Stimulated activated CD8-positive, alpha-beta memory T cell treated with anti-CD3 and anti-CD28 coated beads, Interleukin-15, amount 100 ng/mL, for 1 hour (primary cell): ENCODE measurements at places on chromosomes 2 and 18.

- no peak for DNase-seq
Observed at GRCh38 chr2:118098307-118099030, 10.2 kb downstream of the INSIG2 start.

DNA sequence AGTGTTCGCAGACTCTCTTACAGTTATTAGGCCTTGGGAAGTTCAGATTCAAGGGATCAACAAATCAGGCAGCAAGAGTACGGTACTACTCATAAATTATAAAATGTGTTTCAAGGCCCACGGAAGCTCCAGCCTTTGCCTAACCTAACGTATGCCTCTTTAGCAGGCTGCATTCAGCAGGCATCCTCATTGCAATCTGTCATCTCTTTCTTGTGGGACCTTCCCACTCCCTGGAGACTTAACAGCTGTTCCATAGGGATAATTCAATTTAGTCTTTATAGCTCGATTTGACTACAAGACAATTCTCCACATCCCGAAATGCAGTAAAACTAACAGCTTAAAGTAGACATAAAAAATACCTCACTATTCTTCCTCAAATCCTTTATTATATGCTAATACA lies 453.7 kb downstream of the CNTNAP5 start:
- DNase-seq, result no peak

DNA sequence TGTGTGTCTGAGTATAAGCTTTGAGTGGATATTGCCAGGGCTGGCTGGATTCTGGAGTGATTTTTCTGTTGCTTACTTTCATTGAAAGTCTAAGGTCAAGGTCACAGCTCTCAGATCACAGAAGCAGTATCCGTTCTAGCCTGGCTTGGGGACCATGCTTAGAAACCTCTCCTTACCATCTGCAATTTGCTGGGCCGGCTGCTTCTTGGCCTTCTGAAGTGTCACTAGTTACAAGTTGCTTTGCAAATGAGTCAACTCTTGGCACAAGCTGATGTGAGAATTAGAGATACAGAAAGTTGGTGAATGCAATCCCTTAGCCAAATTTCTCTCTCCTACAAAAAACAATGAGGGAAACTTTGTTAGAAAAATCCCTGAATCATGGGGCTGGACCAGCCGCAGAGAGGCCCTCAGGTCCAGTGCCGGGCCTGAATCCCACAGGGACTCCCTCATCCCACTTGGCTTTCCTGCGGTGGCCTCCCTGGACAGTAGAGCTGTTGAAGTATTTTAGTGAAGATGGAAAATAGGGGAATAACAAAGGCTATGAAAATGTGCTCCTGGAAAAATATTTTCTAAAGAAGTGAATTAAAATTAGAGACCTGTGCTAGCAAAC lies 92.7 kb upstream of the CNGA3 start:
- DNase-seq, result no peak

DNA sequence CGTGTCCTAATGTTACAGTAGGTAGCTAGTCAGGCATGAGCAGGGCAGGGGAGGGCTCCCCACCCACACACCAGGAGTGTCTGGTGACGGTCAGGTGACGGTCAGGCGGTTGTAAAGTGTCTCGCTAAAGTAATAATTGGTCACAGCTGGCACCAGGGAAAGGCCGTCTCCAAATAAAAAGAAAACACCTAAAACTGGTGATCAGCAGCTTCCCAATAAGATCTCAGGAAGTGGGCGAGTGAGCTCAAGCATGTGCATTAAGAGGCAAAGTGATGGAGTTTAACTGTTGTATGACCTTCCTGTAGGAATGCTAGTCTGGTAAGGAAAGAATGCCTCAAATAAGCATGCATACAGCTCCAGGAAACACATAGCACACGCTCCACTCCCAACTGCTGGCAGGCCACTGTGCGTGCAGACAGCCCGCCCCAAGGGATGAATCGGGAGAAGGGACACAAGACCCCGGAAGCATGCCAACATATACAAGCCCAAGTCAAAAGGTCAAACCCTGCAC lies 177.1 kb downstream of the RNF144A start:
- DNase-seq, result no peak

DNA sequence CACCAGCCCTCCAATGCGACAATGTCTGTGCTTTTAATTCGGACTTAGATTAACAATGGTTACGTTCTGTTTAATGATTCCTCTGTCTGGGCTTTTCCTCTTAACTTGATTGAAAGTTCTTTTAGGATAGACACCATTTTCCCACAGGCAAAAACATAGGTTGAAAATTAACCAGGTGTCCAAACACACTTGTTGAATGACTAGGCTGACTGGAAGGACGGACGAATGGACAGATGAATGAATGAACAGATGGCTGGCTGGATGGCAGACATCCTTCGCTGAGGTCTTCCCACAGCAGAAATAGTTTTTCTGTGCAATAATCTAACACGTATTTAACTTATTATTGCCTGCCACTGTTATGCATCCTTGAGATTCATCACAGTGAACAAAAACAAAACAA lies 298.8 kb downstream of the SRBD1 start:
- DNase-seq, result no peak

DNA sequence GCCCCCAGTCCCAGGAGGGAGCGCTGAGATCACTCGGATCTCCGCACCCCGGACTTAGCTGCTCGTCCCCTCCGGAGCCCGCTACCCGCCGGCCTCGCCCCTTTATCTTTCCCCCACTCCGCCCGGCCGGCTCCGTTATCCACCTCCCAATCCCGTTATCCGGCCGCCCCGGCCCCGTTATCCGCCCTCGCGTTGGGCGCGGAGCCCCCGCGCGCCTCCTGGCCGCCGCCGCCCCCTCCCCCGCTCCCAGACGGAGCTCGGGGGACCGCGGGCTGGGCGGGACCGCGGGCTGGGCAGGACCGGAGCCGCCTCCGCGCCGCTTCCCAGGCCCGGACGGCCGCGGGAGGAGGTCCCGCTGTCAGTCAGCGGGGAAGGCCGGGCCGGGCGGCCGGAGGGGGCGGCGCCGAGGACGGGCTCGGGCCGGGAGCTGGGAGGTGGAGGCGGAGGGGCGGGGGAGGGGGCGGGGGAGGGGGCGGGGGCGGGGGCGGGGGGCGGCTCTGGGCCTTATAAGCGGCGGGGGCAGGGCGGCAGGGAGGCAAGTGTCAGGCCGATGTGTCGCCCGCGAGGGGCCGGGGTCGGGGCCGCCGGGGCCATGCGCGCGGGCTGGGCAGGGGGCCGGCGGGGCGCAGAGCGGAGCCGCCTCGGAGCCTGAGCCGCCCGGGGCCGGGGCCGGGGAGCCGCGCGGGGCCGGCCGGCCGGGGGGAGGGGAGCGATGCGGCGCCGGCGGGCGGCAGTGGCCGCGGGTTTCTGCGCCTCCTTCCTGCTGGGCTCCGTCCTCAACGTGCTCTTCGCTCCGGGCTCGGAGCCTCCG lies at the start of gene PKDCC:
Gene PKDCC, plus strand, starts transcription at position 534 of the 811 bp plus-strand sequence. Its CDS starts 179 bp downstream, at position 713.
- DNase-seq, result no peak

DNA sequence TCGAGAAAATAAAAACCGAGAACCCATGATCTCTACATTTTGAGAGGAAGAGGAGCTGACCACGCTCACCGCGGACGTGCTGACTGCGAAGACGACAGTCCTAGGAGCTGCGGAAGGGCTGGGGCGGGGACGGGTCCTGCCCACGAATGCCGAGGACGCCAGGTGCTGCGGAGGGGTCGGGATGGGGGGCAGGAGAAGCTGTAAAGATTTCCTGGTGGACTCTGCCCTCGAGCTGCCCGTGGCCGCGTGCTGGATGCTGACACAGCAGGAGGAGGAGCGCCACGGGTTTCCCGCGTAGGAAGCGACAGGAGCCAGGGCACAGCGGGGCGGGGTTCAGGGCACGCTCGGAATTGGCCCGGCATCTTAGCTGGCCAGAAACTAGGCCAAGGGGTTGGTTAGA lies 22.2 kb downstream of the ZSCAN30 start:
- no peak for DNase-seq

DNA sequence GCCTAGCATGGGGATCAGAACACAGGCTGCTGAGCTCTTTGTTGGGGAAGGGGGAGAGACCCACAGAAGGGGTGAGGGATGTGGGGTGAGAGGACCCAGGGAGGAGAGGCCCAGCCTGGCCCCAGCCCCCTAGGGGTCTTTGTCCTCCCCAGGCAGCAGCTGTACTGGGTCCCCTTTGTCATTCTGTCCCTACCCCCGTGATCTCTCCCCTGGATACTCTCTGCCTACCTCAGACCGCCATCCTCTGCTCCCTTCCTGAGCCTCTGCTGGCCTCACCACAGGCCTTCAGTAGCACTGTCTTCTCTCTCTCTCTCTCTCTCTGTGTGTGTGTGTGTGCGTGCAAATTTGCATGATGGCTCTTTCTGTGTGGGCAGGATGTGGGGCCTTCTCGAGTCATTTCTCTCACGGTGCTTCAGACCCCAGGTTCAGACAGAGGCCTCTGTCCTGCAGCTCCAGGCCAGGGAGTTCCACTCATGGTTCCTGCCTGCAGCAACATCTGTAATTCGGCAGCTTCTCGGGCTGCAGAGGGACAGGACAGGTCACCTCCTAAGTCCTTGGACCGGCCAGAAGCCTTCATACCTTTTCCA lies 1.4 kb downstream of the PSD4 start:
- DNase-seq, result no peak

DNA sequence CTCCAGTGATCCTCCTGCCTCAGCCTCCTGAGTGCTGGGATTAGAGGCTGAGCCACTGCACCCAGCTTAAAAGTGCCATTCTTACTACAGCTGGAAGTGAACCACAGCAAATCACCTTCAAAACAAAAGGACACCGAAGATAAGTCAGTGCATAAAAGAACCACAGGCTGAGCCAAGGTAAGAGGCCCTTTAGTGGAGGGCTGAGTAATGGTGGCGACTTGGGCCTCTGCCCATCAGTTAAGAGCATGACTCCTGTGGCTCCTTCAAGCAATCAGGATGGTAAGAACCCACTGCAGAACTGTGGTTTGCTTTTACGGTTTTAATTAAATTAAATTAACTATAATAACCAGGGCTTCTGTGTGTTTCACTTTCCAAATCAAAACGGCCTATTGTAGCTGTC lies 75.1 kb downstream of the CTAGE1 start:
- no peak for DNase-seq

DNA sequence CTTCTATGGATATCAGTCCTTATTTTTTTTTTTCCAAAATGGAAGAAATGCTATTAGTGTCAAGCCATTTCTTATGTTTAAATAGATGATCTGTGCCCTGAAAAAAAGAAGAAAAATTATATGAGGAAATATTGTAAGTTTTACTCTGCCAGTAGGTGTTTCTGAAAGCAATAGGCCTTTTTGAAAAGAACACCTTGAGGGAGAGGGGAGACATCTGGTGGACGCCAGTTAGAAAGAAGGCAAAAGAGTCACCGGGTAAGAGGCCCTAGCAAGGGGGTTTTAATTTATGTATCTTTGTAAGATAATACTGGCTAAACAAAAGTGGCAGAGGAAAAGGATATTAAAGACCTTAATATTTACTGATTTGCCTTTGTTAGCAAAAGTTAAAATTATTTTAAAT lies 56.1 kb downstream of the DYNAP start:
- DNase-seq, result no peak

GRCh38 chr2:199309411-199309810 lies 148.3 kb downstream of the SATB2 start:
- DNase-seq, result no peak

- DNase-seq, result no peak
Observed at GRCh38 chr2:129011466-129012061, 692.9 kb upstream of the HS6ST1 start.

GRCh38 chr18:47758000-47758399 lies 172.5 kb downstream of the SMAD2 start:
- no peak for DNase-seq

DNA sequence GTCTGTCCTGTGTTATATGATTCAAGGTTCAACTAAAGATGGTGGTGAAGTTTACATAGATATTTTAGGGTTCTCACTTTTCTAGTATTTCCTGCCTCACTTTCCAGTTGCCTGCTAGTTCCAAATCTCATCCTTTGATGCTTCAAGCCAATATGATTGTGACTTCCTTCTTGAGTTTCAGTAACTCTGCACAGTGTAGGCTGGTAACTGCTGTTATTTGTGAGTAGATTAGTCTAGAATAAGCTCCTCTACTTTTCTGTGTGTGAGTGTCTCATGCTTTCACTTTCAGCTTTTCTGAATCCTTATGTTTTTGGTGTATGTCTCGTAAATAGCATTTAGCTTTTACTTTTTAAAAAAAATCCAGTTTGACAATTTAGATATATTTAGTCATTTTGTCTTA lies 42.6 kb downstream of the GALNT1 start:
- DNase-seq, result no peak

DNA sequence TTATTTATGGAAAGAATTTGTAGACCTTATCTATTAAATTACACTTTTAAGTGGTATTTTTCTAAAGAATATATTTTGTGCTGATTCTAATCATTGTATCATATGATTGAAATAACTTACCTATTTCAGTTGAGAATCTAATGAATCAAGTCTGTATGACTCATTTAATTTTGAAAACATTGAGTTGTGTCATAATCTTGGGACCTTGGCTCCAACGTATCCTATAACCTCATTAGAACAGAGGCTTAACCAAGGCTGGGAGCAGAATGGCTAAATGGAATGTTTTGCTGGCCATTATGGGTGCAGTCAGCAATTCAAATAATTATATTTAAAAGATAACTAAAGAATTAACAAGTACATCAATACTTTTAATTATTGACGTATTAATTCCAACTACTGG lies 19.6 kb upstream of the GULP1 start:
- no peak for DNase-seq

DNA sequence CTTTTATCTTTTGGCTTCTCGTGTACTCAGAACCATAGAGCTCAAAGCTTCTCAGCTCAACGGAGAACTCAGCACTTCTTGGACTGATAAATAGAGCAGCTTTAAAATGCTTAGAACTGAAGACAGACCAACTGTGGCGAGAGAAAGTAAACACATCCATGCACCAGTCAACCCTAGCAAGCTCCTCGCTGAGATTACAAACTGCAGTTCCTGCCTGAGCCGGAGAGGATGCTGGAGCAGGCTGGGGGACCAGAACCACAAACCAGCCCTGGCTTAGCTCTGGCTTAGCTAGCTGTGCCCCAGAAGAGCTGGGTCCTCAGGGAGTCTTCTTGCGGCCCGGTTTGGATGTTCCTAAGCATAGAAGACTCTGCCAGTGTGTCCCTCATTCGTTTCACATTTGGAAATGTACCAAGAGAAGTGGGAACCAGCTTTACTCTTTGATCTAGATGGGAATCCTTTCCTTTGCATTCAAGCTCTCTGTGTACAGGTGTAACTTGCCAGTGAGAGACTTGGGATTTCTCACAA lies 5.6 kb downstream of the PAX8 start:
- no peak for DNase-seq

DNA sequence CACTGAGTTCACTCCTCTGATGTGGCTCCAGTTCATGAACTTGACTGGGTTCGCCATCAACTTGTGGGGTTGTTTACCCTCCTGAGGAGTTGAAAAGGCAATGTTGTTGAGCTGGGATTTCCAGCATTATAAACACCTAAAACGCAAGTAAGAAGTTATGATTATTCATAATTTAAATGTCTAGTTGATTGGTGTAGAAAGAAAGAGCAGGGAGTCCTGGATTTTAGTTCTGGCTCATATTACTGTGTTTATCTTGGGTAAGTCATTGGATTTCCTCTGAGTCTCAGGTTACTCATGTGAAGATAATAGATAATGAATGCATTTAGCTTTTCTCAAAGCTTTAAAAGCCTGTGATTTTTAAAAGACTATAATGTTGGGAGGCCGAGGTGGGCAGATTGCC lies 438.0 kb upstream of the CDH20 start:
- DNase-seq, result no peak
